Activated CD4-positive, alpha-beta T cell treated with anti-CD3 and anti-CD28 coated beads for 4 hours (primary cell): ENCODE measurements at places on chromosomes 7 and 10.

DNA sequence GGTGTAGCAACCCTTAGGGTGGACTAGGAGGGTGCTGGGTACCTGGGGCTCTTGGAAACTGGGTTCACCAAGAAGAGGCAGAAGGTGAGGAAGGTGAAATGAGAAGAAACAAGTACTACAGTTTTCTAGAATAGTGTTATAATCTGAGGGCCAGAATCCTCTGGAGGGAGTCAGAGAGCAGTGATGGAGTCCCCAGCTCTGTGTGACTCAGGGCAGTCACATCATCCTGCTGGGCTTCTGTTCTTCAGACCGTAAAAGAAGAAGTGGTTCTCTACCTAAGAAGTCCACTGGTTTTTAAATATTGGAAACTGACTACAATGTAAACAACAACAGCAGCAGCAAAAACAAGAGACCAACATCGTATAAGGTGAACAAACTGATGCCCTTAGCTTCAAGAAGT lies 197.3 kb downstream of the PRPF18 start:
- DNase-seq, result peak; percentile 30

DNA sequence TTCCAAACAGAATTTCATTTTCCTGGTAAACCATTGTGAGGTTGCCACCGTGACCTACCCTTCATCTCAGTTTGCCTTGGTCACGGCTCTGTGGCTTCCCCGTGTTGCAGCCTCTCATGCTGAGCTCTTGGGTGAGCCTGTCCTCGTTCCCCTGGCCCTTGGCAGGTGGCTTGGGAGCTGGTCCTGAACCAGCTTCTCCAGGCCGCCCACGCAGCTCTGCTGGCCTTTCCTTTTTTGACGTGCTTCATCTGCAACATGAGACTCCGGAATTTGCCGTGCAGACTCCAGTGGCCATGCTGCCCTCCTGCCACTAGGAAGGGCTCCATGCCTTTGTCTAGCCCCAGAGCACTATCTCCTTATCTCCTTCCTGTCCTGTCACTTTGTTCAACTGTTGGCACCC lies 93.0 kb upstream of the NPS start:
- DNase-seq, result no peak

- DNase-seq, result no peak
Observed at GRCh38 chr10:17974505-17974904, 22.8 kb downstream of the SLC39A12 start.

DNA sequence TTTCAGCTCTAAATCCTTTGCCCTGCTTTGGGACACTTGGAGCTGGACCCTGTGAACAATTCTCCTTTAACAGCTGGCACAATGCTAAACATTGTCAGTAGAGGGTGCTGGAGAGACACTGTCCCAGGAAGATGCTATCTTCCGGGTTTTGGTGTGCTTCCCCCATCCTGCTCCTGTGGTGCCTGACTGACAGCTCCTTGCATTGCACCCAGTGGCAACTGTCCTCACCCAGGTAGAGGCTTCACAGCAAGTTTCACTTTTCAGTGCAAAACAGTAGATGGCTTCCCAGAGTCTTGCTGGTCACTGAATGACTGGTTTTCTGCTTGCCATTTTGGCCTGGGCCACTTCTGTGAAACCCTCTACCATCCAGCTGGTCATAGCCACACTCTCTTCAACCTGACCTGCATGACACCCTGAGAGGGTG lies 77.3 kb downstream of the CDC14C start:
- no peak for DNase-seq

GRCh38 chr7:70318511-70318910 lies 720.2 kb downstream of the AUTS2 start:
- no peak for DNase-seq
